ENCODE measurements at places on chromosomes 1 and 21.
A peak's percentile ranks its signal among the peaks of the same experiment; 100 is the strongest.

- DNase-seq: no peak
Observed at GRCh38 chr1:116871779-116872146, 38.0 kb upstream of the PTGFRN start.

DNA sequence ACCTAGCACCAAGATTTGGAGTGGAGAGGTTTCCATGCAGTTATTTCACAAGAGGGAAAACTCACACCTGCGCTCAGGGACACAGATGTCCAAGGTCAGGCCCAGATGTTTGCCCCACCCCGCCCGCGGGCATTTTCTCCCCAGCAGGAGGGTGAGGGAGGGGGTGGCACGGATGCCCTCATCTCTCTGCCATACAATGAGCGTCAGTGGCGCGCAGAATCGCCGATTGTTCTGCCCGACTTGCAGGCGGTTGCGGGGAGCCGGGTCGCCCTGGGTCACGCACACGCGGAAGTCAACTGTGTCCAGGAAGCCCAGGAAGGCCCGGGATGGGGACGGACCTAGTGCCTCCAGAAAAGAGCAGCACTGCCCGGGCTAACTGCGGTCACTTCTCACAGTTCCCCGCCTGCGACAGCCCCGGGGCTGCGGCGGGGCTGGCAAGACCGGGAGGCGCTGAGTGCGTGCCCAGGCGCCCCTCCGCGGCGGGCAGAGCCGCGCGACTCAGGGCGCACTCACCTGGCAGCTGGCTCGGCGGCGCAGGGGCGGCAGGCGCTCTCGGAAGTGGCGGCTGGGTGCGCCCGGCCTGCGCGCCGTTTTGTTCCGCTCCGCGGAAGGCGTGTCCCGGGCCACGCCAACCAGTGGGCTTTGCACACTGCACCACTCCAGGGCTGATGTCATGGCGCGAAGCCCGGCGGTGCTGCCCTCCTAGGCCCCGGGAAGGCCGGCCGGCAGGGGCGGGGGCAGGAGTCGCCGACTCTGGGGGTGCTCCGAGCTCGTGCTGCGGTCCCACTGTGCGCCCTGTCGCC is at the start of gene CSRP1:
Gene CSRP1 (minus strand): TSS at position 567 of the 803 bp plus-strand sequence. CDS start 10,820 bp downstream, outside the sequence.
- DNase-seq: peak; percentile 77

DNA sequence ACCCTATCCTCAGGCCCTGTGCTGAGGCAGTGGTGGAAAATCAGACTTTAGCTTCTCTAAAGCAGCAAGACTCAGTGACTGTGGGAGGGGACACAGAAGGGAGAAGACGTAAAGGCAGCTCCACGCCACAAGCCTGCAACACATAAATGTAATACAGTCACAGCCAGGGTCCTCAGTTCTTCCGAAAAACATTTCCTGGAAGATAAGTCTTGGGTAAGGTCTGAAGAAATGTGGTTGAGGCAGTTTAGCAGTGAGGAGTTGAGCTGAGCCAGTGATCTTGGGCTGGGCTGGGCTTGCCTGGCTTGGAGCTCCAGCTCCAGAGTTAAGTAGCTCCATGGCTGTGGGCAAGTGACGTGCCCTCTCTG is 127.8 kb upstream of the ADAR start:
- no peak for DNase-seq

GRCh38 chr1:237891979-237892378 is 1.3 kb upstream of the ZP4 start:
- no peak for DNase-seq

- no peak for DNase-seq
Observed at GRCh38 chr1:34885405-34886247, 26.1 kb upstream of the SMIM12 start.

DNA sequence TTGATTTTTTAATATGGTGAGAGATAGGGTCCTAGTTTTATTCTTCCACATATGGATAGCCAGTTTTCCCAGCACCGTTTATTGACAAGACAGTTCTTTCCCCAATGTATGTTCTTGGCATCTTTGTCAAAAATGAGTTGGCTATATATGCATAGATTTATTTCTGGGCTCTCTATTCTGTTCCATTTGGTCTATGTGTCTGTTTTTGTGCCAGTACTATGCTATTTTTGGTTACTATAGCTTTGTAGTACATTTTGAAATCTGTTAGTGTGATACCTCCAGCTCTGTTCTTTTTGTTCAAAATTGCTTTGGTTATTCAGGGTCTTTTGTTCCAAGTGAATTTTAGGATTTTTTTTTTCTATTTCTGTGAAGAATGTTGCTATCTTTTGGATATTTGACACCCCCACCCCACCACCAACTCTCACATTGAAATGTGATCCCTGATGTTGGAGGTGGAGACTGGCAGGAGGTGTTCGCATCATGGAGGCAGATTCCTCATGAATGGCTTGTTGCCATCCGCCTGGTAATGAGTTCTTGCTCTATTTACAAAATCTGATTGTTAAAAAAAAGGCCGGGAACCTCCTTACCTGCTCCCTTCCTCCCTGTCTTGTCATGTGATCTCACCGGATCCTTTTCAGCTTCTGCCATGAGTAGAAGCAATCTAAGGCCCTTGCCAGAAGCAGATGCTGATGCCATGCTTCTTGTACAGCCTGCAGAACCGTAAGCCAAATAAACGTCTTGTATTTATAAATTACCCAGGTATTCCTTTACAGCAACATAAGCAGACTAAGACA is 54.8 kb upstream of the KRTAP19-8 start:
- DNase-seq: no peak

DNA sequence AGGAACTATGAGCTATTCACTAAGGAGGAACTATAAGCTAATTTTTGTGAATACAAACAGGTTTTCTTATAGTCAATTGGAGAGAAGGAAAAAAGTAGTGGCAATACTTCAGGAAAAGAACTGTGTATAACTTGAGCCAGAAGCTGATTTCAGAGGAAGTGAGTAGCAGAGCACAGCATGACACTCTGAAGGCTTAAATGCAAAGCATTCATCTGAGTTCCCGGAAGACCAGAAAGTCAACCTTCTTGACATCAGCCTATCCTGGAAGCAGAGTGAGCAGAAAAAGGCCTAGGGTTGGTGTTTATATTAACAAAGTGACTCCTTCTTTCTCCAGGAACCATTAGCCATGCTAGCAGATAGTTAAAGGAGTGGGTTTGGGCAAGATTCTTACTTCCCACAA is 545.2 kb downstream of the MRPL39 start:
- DNase-seq: no peak

DNA sequence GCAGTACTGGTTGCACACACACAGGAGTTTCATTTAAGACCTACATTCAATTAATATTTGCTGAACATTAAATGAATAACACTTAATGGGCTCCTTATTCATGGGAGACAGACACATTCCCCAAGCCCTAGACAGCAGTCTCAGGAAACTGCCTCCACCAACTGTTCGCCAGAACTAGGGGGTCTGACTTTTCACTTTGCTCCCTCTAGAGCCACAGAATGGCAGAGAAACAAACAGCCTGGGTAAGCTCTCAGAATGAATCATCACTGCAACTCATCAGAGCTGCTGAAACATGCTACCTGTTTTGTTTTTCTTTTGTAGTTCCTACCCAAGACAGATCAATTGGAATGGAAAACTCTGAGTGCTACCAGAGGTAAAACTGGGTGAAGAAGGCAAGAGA is 31.7 kb downstream of the ELK4 start:
- DNase-seq: peak; percentile 68

DNA sequence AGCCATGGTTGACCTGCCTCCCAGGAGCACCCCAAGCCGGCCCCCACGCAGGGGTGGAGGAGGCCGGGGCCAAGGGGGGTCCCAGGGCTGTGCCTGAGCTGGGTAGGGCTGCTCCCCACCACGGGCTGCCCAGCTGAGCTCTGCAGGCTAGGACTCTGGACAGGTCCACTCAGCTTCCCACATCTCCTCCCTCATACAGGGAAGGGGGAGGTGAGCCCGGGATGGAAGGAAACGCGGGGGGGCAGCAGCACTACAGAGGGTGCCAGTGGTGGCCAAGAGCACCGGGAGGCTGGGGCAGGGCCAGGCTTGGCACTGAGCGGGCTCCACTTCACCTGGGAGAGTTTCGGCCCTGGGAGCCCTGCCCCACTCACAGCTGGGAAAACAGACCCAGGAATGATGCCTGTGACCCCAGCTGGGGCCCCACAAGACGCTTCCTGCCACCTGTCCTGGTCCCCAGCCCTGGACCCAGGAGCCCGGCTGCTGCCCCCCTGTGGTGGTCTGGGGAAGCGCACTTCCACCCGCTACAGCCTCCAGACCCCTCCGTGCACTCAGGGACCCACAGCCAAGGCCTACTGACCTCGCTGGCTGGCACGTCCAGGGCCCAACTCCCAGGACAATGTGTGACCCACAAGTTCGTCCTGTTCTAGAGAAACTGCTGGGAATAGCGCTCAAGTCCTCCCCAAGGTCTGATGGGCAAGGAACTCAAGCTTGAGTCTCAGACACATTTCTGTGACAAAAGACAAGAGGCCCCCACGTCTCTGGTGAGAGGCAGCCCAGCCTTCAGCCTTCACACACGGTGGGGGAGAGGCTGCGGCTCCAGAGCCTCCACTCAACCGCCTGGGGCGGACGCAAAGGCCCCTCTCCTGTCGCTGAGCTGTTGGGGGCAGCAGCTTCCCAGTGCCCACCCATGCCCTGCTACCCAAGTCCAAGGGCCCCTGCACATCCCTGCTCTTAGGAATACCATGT is 3.0 kb downstream of the AURKAIP1 start:
- peak; percentile 38 for DNase-seq

DNA sequence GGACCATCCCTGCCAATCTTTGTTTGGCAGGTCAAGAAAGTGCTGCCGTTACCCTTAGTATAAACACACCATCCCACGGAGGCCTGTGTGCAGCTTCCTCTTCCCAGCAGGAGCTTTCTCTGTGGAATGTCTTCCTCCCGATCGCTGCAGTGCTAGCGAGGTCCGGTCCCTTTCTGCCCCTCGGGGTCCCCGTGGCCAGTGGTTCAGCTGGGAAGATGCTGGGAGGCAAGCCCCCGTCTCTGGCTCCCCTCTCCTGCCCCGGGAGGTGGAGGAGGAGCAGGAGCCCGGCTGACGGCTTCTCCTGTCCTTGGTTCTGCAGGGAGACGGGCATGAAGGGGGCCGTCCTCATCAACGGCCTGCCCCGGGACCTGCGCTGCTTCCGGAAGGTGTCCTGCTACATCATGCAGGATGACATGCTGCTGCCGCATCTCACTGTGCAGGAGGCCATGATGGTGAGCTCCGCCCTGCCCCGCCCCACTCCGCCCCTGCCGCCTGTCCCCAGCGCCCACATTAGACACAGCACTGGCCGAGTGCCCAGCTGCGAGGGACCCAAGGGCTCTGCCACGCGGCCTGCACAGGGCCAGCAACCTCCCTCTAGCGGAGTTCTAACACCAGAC is 42.1 kb downstream of the TFF3 start:
- no peak for DNase-seq

DNA sequence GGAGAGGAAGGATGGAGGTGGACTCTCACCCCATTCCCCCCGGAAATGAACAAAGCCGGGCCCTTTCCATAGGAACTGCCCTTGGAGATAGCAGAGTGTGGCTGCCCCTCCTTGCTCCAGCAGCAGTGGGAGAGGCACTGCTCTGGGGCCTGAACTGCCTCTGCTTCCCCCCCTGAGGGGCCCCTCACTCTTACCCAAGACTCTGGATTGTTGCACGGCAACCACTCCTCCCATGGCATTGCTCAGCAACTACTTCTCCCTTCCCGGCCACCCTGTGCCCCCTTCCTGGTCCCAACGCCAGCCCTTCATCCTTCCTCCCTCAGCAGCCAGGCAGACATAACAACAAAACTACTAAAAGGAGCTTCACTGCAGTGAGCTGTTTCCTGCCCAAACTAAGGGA is 3.0 kb upstream of the ACKR1 start:
- DNase-seq: no peak

DNA sequence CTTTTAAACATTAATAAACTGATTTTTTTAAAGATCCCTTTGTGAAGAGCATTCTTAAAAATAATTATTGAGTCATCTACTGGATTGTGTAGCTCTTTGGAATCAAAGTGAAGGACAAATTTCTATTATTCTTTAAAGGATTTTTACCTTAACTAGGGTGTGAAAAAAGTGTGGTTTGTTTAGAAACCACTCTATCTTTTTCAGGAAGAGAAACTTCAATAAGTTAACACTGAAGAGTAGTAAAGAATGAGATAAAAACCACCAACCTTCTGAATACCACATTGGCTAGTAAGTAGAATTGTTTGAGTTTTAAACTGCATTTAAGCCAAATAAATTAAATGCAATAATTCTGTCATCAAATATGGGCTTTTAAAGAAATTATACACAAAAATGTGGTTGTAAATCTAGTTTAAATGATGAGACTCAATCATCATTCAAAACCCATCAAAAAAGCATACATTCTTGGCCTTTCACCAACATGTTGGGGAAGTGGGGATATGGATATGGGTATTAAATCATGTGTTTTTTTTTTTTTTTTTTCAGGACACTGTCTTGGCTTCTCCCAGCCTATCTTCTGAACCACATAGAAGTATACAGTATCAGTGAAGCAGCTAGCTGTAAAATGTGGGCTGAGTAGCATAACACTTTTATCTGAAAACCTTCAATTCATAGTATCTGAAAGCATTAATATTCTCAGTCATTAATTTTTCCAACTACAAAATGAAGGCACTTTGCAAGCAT is 4.8 kb downstream of the S1PR1 start:
- DNase-seq: no peak
